Esophagus squamous epithelium (tissue), 5 donors: ENCODE measurements at places on chromosomes 11 and 22. TPM values are rescaled to one million over a fixed set of nuclear protein-coding genes. Genes with fewer than 3 reads are reported as not detected.

POU2AF3 gene
- total RNA-seq, result 1.3 TPM

OR51B2 gene
- total RNA-seq, result not detected

TEF gene
- total RNA-seq, result 10.4 TPM

TPH1 gene
- total RNA-seq, result 0.06 TPM

MOB2 gene
- total RNA-seq, result 38.0 TPM
